ENCODE measurements at places on chromosomes 11 and 22.

DNA sequence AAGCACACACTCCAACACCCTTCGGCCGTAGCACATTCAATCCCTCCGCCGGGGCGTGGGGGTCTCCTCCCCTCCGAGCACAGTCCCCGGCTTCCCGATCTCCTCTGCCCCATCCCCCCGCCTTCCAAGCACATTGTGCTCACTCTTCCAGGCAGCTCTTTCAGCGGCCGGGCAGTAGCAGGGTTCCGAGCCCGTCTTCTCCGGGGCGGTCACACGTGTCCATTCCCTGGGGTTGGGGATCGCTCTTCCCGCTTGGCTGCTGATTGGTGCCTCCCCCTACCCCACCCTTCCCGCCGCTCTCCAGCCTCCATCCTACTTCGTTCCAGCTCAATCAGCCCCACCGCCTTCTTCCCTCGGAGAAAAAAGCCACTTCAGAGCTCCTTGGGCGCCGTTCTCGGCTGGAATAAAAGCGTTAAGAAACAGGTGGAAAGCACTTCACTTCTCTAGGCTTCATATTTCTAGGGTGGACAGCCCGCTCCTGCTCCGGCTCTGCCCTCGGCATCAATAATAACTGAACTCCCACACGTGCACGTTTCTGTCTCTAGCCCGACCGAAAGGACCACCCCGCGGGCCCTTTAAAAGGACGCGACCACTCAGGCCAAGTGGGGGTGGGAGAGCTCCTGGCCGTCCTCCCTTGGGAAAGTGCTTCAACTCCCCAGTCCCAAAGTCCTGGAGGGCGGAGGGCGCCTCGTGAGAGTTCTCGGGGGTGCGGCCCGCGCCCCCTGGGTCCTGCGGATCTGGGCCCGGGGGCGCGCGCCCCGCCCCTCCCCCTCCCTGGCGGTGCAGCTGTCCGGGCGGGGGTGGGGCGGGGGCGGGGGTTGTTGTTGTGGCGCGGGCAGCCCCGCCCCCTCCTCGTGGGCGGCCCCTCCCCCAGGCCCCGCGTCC is 464 bp upstream of the CECR2 start:
- no peak for DNase-seq

- no peak for DNase-seq
Measured at GRCh38 chr22:29071261-29072045, 1.4 kb upstream of the KREMEN1 start.

DNA sequence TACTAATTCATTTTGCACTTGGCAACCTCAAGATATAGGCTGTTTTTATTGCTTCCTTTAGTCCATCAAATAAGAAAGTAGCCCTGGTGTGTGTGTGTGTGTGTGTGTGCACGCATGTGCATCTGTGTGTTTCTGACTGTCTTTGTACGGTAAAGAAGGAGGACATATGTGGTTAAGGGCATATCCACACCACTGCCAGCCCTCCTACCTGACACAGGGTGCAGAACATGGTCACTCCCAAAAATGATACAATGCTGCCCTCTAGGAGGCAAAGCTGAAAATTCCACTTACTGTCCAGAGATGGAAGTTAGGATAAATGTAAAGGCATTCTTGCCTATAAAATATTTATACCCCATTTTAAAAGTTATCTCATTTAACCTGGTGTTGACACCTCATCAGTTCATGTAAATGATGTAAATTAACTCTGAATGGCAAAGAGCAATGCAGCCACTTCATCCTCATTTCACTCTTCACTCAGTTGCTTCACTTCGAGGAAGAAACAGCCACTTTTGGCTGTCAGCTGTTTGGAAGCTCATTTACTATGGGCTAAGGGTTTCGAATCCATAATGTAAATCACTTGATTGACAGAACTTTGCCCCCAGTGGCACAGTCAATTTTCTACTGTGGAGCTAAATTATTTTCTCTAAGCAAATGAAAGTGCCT is 83.1 kb upstream of the MTNR1B start:
- DNase-seq, result peak; percentile 8

DNA sequence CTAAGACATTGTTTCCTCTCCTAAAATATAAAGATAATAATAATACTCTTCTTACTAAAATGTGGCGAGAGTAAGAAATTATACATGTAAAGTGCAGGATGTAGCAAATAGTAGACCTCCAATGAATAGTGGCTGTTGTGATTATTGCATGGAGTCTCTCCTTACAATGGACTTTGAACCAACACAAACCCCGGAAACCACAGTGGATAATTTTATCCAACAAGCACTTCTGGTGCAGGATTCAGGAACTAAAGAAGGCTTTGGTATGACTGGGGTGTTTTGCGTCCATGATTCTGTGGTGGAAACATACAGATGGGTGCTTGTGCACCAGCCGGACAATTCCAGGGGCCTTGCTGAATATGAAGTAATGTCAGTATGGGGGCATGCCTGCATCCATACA is 146.4 kb upstream of the UBASH3B start:
- no peak for DNase-seq

DNA sequence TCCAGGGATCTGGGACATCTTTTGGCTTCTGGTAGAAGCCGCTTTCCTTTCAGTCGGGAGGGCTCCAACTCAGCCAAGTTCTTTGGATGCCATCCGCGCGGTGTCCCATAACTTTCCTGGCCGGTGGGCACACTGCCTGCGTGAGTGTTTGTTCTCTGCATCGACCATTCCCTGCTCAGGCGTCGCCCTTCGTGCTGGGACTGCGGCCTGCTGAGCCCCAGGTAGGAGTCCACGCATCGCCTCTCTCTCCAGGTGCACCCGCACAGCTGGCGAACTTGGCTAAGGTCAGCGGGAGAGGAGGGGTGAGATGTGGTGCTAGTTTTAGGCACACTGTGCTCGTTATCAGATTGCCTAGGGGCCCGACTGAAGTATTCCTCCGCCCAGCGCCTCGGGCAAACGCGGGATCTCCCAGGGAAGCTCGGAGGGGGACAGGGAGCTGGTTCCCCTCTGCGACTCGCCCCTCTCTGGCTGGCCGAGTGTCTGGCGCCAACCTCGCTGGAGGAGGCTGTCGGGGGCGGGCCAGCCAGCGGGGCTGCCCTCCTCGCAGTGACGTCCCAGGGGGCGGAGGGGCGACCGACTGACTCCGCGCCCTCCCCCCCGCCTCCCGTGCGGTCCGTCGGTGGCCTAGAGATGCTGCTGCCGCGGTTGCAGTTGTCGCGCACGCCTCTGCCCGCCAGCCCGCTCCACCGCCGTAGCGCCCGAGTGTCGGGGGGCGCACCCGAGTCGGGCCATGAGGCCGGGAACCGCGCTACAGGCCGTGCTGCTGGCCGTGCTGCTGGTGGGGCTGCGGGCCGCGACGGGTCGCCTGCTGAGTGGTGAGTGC is at the start of gene LAYN:
Gene LAYN (plus strand): TSS at position 607 of the 823 bp plus-strand sequence. CDS start 124 bp downstream, at position 731.
- DNase-seq, result no peak

- no peak for DNase-seq
Measured at GRCh38 chr22:32760815-32761214, 40.7 kb upstream of the TIMP3 start.

GRCh38 chr11:8167796-8168195 is 1.0 kb downstream of the RIC3 start:
- DNase-seq, result no peak

- DNase-seq, result no peak
Measured at GRCh38 chr11:60938500-60938899, 13.5 kb downstream of the SLC15A3 start.

DNA sequence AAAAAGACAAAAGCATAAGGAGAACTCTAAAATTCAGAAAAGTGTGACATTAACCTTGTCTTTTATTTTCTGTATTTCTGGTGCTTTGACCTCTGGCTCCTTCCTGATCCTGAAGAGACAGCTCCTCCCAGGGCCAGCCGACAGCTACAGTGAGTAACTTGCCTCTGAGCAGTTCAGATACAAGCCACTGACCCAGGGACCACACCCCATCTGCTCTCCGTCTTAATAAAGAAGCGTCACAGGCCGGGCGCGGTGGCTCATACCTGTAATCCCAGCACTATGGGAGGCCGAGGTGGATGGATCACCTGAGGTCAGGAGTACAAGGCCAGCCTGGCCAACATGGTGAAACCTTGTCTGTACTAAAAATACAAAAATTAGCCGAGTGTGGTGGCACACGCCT is 6.5 kb downstream of the MLC1 start:
- no peak for DNase-seq

DNA sequence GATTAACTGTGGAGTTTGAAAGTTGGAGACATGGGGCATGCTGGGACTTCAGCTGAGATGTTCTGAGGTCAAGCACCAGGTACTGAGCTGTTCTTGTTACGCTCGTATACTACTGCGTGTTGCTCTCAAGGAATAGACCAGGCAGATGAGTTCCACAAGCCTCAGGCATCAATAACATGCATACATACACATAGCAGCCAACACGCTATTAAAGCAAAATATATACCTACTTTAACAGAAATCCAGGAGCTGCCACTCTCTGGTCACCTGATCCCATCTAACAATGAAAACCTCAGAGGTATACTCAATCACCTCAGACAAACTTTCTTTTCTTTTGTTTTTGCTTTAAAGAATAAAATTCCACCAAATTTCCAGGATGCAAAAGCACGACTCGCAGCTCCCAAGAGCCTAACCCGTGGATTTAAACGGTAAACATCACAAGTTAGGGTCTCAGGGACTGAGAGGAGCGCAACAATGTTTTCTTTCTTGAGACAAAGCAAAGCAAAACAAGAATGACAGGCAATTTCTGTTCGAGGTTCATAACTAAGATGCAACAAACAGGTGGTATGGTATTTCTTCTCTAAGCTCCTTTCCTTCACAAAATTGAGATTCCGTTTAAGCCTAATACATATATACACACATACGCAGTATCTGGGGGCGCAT is 16.5 kb downstream of the BLID start:
- DNase-seq, result no peak

DNA sequence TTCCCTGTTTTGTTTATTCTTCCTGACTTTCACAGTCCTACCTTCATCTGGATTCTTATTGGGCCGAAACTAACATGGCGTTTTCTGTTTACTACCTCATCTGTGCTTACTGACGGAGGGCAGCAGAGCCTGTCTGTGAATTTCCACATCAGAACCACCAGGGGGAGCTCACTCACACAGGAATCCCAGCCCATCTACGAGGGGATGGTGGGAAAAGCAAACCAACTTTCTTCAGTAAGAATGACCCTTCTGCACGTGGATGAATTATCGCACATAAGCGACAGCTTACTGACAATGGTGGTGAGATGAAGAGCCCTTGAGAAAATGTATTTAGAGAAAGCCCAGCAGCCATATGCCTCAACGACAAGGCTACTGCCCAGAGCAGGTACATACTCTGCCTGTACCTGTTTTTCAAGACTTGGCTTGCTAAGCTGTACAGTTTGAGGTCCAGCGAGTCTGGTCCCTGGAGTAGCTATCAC is 42.5 kb downstream of the LARGE2 start:
- DNase-seq, result peak; percentile 25

DNA sequence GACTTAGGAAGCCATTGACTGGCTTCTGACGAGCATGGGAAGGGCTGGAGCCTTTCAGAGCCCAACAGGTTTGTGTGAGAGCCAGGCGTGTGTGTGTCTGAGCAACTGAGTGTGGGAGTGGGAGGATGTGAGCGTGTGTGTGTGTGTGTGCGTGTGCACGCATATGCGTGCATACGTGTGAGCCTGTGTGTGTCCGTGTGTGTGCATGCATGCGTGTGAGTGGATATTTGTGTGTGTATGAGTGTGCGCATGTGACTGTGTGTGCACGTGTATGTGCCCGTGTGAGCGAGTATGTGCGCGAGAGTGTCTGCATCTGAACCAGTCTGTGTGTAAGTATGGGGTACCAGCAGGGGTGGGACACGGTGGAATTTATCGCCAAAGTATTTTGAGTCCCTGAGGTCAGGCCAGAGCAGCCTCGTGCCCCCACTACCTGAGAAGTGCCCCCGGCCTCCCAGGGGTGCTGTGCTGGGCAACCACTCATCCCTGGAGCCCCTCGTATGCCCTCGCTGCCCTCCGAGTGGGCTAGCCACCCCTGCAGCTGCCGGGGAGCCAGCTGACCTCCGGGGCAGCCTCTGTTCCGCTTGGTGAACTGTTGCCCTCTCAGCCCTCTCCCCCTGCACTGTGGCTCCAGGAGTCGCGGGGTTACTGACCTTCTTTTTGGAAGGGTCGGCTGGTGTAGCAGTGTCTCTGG is 38.5 kb downstream of the LRP5 start:
- no peak for DNase-seq

DNA sequence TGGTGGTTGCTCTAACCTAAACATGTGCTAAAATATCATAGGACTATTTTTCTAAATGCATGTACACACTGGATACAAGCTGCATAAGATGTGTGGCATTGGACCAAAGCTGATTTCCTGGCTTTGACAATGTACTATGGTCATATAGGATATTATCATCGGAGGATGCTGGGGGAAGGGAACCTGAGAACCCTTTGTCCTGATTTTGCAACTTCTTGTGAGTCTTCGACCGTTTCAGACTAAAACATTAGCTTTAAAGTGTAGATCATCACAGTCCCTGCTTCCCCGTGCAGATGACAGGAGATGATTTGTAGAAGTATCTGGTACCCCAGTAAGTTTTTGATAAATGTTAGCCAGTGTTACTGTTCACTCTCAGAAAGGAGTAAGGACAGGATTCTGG is 554.7 kb downstream of the MIAT start:
- DNase-seq, result no peak

- no peak for DNase-seq
Measured at GRCh38 chr22:48496987-48497650, 1330.6 kb downstream of the BRD1 start.

- no peak for DNase-seq
Measured at GRCh38 chr11:128802358-128802981, 64.6 kb downstream of the KCNJ1 start.

DNA sequence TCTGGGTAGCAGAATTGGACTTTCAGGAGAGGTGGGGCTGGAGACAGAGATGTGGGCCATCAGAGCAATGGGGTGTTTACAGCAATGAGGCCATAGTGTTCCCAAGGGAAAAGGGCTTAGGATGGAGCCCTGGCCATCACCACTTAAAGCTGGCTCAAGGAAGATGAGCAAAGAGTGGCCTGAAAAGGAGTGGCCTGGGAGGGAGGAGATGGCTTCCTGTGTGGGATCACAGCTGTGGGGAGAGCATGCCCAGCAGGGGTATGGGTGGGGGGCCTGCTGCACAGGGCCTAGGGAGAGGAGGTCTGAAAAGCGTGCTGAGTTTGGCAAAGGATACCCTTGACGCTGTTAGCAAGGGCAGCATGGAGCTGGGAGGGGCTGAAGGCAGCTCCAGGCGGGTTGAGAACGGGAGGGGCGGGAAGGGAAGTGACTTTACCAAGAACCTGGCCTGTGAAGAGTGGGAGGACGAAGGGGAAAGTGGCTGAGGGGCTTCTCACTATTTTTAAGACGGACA is 13.9 kb downstream of the LRRC32 start:
- DNase-seq, result no peak

GRCh38 chr11:79243422-79244210 is 197.2 kb downstream of the TENM4 start:
- DNase-seq, result no peak

DNA sequence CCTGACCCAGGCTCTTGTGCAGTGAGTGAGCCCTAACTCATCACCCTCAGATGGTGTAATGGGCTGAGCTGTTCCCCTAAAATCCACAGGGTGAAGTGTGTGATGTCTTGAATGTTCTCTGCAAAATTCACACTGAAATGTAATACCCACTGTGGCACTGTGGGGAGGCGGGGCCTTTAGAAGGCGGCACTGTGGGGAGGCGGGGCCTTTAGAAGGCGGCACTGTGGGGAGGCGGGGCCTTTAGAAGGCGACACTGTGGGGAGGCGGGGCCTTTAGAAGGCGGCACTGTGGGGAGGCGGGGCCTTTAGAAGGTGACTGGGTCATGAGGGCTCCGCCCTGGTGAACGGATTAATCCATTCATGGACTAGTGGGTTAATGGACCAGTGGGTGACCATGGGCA is 33.0 kb downstream of the CHID1 start:
- DNase-seq, result no peak

GRCh38 chr11:20213790-20214189 is 53.5 kb upstream of the DBX1 start:
- no peak for DNase-seq
